HL-60 (cell line): ENCODE measurements at places on chromosomes 7 and 10.

- DNase-seq = no peak
These were observed 133.9 kb downstream of the AASS start for GRCh38 chr7:122010116-122010515.

- DNase-seq = no peak
These were observed 64.2 kb downstream of the MYOF start for GRCh38 chr10:93417921-93418320.

DNA sequence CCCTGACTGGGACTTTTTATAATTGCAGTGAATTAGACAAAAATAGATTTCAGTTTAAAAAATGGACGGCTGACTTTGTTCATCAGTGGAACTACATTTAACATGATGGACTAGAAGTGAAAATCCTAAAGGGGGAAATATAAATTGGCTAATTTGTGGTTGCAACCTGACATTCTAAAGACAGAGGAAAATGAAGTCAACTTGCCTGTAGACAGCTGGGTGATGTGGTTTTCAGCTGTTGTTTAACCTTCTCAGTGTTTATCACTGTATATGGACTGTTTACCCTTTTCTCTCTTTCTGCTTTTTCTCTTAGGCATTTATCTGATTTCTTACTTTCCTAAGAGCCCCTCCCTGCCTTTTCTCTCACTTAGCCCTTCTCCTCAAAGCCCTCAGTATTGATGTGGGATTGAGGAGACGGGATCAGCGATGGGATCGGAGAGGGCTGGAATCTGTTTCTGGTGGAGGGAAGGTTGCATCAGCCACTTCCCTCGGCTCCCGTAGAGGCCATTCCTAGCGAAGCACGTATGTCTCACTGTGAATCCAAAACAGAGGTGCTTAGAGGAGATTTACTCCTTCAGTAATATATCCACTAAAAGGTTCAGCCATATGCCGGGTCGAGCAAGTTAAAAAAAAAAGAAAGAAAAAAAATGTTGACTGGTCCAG is 109.0 kb upstream of the KLF6 start:
- no peak for DNase-seq

DNA sequence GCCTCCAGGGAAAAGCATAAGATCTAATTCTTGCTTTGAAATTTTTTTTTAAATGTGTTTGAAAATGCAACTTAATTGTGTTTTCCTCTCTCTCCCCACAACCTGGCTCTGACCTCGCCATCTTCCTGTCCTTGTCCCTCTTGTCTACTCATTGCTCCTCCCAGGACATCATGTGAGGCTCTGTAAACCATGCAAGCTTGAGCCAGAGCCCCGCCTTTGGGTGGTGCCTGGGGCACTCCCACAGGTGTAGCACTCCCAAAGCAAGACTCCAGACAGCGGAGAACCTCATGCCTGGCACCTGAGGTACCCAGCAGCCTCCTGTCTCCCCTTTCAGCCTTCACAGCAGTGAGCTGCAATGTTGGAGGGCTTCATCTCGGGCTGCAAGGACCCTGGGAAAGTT is 9.8 kb upstream of the CDHR1 start:
- DNase-seq = no peak

GRCh38 chr7:142298009-142298408 is 40.2 kb upstream of the PRSS58 start:
- no peak for DNase-seq

- DNase-seq = no peak
These were observed 47.4 kb downstream of the MGAM2 start for GRCh38 chr7:142158736-142159496.

- DNase-seq = no peak
These were observed 275.9 kb downstream of the SKAP2 start for GRCh38 chr7:26588511-26588910.

DNA sequence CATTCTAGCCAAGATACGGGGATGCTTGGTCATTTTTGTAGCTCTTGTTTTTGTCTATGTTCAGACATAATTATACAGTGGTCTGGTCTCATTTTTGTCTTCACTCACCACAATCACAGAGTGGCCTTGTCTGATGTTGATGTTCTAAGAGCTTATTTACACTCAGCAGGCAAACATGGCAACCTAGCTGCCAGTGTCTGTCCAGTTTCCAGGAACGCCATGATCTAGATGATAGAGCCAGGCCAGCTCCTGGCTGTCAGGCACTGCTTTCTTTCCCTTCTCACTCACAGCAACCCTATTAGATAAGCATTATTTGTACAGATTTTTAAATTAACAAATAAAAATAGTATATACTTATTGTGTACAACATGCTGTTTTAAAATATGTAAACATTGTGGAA is 98.6 kb upstream of the PHF14 start:
- DNase-seq = no peak

- DNase-seq = no peak
These were observed 955.3 kb downstream of the REEP3 start for GRCh38 chr10:64476506-64476905.

GRCh38 chr7:127911968-127912511 is 119.2 kb downstream of the LRRC4 start:
- DNase-seq = no peak

DNA sequence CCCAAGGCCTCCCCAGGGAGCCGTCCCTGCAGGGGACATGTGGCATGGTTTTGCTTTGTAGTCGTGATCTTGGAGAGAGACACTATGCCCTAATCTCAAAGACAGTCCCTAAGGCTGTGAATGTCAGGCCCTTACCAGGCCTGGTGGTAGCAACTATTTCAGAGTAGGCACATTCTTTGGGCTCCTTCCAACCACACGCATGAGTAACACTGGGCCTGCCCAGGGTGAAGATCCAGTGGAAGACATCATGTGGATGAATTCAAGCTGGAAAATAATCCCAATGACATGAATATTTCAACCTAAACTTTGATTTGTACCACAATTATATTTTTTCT is 39.5 kb upstream of the INSIG1 start:
- no peak for DNase-seq

DNA sequence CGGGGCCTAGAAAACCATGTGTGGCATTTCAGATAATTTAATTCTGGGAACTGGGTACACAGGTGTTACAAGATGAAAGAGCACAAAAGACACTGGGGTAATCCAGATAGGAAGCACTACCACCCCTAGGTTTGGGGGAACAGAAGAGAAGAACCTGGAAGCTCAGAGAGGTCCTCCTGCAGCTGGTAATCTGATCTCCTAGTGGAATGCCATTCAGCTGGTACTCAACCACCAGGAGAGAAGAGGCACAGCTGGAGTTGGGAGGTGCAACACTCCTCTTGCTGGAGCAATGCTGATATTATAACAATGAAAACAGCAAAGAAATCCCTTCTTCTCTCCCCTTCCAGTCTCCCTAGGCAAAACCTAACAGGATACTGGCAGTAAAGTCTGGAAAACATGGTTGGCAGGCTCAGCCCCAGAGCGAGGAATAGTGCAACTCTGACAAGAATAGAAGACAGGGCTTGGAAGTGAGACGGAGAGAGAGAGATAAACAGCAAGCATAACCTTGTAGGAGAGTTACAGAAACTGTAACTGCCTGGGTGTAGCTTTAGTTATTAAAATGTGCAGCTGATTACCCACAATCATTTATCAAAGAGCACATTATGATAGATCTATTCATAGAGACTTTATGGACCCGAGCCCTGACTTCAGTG is 35.0 kb downstream of the NRF1 start:
- no peak for DNase-seq

- DNase-seq = no peak
These were observed 58.4 kb downstream of the MAPK8 start for GRCh38 chr10:48364659-48365405.

DNA sequence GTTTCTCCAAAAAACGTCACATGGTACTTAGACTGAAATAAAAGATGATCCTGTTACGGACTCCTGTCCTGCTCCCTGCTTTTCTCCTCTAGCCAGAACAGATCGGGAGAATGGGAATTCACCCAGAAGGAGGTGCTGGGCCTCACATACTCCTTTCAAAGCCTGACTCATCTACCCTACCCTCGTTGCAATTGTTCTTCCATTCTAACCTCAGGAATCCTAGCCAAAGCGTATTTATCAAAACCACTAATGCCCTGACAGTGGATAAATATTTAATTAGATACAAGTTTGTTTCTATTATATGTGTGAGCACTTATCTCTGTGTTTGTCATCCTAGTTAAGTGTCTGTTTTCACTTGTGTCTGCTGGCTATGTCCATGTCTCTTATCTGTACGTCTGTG is 21.7 kb downstream of the ZCWPW1 start:
- no peak for DNase-seq

GRCh38 chr10:79178614-79179163 is 109.9 kb downstream of the ZMIZ1 start:
- no peak for DNase-seq

GRCh38 chr7:75938921-75939320 is 24.0 kb downstream of the POR start:
- DNase-seq = no peak

DNA sequence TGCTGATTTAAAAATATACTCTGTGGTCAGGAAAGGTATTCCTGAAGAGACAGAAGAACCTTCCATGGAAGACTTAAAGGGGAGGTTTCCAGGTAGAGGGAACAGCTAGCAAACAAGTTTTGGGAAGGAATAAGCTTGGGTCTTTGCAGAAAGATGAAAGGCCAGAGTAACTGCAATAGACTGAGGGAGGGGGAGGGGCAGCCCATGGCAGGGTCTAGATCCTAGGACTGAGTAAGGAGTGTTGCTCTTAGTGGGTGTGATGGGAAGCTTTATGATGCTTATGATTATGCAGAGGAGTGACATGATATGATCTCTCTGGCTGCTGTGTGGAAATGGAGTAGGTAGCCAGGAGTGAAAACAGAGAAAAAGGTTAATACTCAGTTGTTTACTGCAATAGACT is 90.0 kb upstream of the FEZF1 start:
- DNase-seq = no peak

GRCh38 chr7:118153551-118154177 is 30.3 kb upstream of the LSM8 start:
- no peak for DNase-seq
